ENCODE measurements at places on chromosomes 12 and 14. TPM values are rescaled to one million over a fixed set of nuclear protein-coding genes. Genes with fewer than 3 reads are reported as not detected.

Gene USP15
- total RNA-seq = 49.5 TPM

Gene ERBB3
- 39.7 TPM for total RNA-seq

Gene CLEC2D
- 1.9 TPM for total RNA-seq

Gene TUNAR
- not detected for total RNA-seq

Gene C12orf57
- 202 TPM for total RNA-seq

Gene TNFRSF1A
- total RNA-seq = 129 TPM

Gene PRR4
- total RNA-seq = 2.2 TPM

Gene ACOT4
- not detected for total RNA-seq

Gene KITLG
- 570 TPM for total RNA-seq

Gene ATF1
- total RNA-seq = 48.8 TPM

- no peak for DNase-seq
- H3K27ac ChIP-seq = no peak overlapping the region
- H3K4me1 ChIP-seq = no peaks in the 10 kb centered on the region
- H3K4me3 ChIP-seq = no peak overlapping the region
- H3K27me3 ChIP-seq = no peaks in the 10 kb centered on the region
- no peaks in the 10 kb centered on the region for H3K36me3 ChIP-seq
Measured at GRCh38 chr12:116695464-116695725, 42.5 kb downstream of the SPRING1 start.

DNA sequence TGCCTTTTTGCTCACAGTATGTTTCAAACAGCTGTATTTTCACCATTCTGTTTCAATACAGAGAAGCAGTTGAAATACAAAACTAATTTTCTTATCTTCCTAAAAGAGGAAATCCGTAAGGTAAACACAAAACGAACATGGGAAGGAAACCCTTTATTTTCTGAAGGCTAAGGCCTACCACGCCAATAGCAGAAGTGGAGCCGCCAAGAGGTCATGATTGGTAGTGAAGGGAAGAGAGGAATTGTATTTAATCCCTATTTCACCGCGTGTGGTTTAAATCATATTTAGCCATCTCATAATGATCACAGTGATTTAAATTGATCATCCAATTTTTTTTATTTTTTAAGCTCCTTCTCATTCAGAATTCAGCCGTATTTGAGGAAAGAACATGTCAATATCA, 398.2 kb downstream of the PRKD1 start:
- H3K27me3 ChIP-seq = no peaks in the 10 kb centered on the region
- DNase-seq = no peak
- no peak overlapping the region for H3K27ac ChIP-seq
- no peaks in the 10 kb centered on the region for H3K4me1 ChIP-seq
- H3K36me3 ChIP-seq = no peaks in the 10 kb centered on the region

- no peak overlapping the region for H3K4me3 ChIP-seq
- H3K27ac ChIP-seq = no peak overlapping the region
- H3K4me1 ChIP-seq = no peaks in the 10 kb centered on the region
- H3K27me3 ChIP-seq = no peaks in the 10 kb centered on the region
Measured at GRCh38 chr12:104434129-104434528, 22.6 kb upstream of the CHST11 start.

DNA sequence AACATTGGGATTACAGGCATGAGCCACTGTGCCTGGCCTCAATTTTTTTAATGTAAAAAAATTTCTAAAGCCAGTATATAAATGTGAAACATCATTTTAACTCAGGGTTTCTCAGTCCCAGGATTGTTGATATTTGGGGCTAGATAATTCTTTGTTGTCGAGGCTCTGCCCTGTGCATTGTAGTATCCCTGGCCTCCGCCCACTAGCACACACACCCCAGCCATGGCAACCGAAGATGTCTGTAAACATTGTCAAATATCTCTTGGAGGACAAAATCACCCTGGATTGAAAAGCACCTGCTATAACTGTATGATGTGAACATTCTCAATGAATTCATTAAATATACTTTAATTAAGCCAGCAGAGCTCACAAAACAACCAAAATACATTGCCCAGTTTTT, 8.4 kb upstream of the CIT start:
- no peak overlapping the region for H3K4me3 ChIP-seq
- no peaks in the 10 kb centered on the region for H3K36me3 ChIP-seq
- no peak for DNase-seq

GRCh38 chr12:108696111-108696995, 35.0 kb downstream of the CORO1C start:
- no peaks in the 10 kb centered on the region for H3K27me3 ChIP-seq
- H3K4me3 ChIP-seq = no peak overlapping the region
- peaks cover 19% of the 10 kb centered on the region for H3K36me3 ChIP-seq
- H3K27ac ChIP-seq = no peak overlapping the region
- H3K4me1 ChIP-seq = peaks cover 11% of the 10 kb centered on the region
- no peak for DNase-seq

GRCh38 chr14:103653805-103654204, 24.8 kb downstream of the KLC1 start:
- no peak overlapping the region for H3K27ac ChIP-seq
- peaks cover 23% of the 10 kb centered on the region for H3K36me3 ChIP-seq
- H3K4me3 ChIP-seq = no peak overlapping the region
- H3K4me1 ChIP-seq = no peaks in the 10 kb centered on the region
- DNase-seq = no peak
- no peaks in the 10 kb centered on the region for H3K27me3 ChIP-seq

- H3K4me3 ChIP-seq = no peak overlapping the region
- no peaks in the 10 kb centered on the region for H3K27me3 ChIP-seq
- no peak for DNase-seq
- no peaks in the 10 kb centered on the region for H3K4me1 ChIP-seq
Measured at GRCh38 chr14:52988139-52988538, 37.3 kb upstream of the FERMT2 start.

DNA sequence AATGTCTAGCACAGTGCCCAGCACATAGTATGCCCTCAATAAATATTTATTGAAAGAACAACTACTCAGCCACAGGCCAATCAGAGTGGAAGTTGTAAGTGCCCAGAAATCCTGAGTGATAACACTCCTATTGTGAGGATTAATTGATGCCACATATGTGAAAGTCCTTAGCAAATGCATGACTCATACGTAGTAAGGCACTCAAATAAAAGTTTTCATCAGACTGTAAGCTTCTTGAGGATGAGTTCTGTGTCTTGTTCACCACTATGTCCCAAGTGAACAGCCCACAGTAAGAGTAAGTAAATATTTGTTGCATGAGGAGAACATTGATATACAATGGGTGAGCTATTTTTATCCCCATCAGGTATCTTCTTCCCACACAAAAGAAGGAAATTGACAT, 24.7 kb upstream of the ANO6 start:
- no peak for DNase-seq
- H3K4me1 ChIP-seq = peaks cover 28% of the 10 kb centered on the region
- no peak overlapping the region for H3K27ac ChIP-seq
- H3K36me3 ChIP-seq = no peaks in the 10 kb centered on the region

DNA sequence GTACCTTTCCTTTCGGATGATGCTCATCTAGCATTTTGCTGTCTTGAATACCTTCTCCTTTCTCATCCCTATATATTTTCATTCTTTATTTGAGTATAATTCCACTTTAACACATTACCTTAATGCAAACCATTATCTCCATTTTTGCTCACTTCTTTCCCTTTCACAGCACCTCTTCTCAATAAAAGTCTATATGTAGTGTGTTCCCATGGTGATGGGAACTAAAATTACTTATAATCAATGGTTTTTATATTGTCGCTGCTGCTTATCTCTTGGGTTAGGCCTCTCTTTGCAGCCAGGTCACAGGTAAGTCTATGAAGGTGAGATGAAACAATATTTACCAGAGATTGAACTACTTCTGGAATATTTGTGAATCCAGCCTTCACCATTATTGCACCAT, 121.6 kb upstream of the FGD4 start:
- DNase-seq = no peak
- no peaks in the 10 kb centered on the region for H3K4me1 ChIP-seq
- no peaks in the 10 kb centered on the region for H3K27me3 ChIP-seq
- H3K27ac ChIP-seq = no peak overlapping the region

DNA sequence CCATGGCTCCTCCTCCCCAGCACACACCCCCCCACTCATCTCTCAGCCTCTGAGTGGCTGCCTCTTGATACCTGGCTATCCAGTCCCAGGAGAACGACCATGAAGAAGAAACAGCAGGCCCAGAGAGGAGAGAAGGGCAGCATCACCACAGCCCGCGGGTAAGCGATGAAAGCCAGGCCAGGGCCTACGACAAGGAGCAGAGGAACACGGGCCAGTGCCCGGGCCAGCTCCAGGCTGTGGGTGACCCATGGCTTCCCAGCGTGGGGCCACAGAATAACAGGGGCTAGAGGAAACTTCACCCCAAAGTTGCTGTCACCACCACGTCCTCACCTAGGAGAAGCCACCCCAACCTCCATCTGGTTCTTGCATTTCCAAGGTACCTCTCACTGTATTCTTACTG, 10.4 kb upstream of the SLC6A12 start:
- H3K4me1 ChIP-seq = no peaks in the 10 kb centered on the region
- 0 out of 2 replicates have a peak, but pooled peaks cover 5% of the 10 kb centered on the region for H3K27me3 ChIP-seq
- no peak overlapping the region for H3K27ac ChIP-seq

- H3K4me1 ChIP-seq = no peaks in the 10 kb centered on the region
- H3K27me3 ChIP-seq = peaks cover 5% of the 10 kb centered on the region
- no peak overlapping the region for H3K27ac ChIP-seq
- no peak for DNase-seq
- H3K4me3 ChIP-seq = no peak overlapping the region
- no peaks in the 10 kb centered on the region for H3K36me3 ChIP-seq
Measured at GRCh38 chr14:38847161-38847560, 255.9 kb downstream of the SEC23A start.

- no peak overlapping the region for H3K27ac ChIP-seq
- H3K27me3 ChIP-seq = no peaks in the 10 kb centered on the region
- no peak for DNase-seq
- no peaks in the 10 kb centered on the region for H3K4me1 ChIP-seq
Measured at GRCh38 chr12:89151536-89151935, 200.8 kb downstream of the DUSP6 start.

- H3K27me3 ChIP-seq = no peaks in the 10 kb centered on the region
- H3K4me1 ChIP-seq = no peaks in the 10 kb centered on the region
Measured at GRCh38 chr14:74190927-74191575, 48.2 kb upstream of the VSX2 start.

DNA sequence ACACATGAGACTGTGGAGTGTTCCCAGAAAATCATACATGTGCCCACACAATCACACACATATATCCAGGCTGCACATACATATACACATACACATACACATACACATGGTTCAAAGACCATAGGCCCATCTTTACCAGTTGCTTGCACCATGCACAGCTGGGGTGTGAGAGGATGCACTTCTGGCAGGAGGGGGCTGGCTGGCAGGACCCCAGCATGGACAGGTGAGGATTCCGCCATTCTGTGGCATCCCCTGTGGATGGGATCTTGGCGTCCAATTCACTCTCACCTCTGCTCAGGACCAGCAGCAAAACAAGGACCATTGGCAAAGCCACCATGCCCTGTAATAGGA, 7.0 kb downstream of the ITGB7 start:
- H3K4me3 ChIP-seq = no peak overlapping the region
- no peaks in the 10 kb centered on the region for H3K27me3 ChIP-seq
- H3K36me3 ChIP-seq = no peaks in the 10 kb centered on the region
- peaks cover 3% of the 10 kb centered on the region for H3K4me1 ChIP-seq
- H3K27ac ChIP-seq = no peak overlapping the region

- no peak for DNase-seq
- H3K4me3 ChIP-seq = no peak overlapping the region
- no peaks in the 10 kb centered on the region for H3K36me3 ChIP-seq
Measured at GRCh38 chr14:68679746-68680467, 113.0 kb downstream of the ZFP36L1 start.

DNA sequence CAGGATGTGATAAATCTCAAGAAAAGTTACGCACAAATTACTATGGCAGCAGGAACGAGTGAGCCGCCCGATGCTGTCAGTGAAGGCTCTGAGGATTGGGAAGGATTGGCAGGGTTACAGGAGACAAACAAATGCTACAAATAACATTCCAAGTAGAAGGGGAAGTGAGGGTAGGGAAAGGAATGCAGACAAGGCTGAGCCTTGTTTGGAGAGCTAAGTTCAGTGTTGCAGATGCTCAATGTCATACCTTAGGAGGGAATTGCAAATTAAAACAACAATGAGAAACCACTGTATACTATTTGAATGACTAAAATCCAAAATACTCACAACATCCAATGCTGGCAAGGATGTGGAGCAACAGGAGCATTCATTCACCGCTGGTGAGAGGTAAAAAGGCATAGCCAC, 1.3 kb downstream of the CLEC9A start:
- H3K4me1 ChIP-seq = no peaks in the 10 kb centered on the region
- H3K27me3 ChIP-seq = no peaks in the 10 kb centered on the region
- no peaks in the 10 kb centered on the region for H3K36me3 ChIP-seq

- no peaks in the 10 kb centered on the region for H3K4me1 ChIP-seq
- no peak overlapping the region for H3K27ac ChIP-seq
- H3K36me3 ChIP-seq = no peaks in the 10 kb centered on the region
Measured at GRCh38 chr12:94173660-94174265, 25.4 kb downstream of the PLXNC1 start.

DNA sequence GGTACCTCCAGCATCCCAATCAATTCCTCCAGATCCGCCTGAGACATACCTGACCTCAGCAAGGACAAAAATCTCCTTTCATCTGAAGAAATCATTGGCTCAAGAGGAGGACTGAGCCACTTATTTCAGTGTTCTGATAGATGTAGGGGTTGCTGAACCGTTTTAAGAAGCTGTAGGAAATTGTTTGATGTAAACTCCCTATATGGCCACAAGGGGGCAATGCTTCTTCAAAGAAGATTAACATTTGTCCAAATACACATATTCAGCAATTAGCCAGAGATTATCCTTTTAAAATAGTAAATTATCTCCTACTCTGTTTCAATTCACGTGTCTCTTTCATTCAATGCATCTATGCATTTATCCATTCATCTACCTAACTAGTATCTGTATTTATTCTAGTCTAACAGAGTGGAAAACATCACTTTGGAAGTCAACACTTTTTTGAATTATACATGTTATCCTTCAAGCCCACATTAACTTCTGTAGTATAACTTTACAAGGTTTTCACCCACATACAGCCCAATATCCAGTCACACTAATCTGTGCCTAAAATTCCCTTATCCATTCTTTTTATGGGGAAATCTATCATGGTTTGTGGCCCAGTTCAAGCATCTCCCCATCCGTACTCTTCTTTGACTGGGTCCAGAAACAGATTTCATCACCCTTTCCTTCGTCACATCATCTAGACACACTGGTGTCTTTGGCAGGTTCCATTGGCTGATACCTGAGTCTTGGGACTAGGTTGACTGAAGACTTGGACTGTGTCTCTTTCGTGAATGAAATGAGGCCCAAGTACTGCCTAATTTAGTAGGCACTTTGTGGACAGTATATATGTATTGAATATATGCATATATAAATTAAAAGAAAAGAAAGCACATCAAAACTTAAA, 411.0 kb upstream of the OR4E1 start:
- no peaks in the 10 kb centered on the region for H3K36me3 ChIP-seq
- peaks cover 5% of the 10 kb centered on the region for H3K27me3 ChIP-seq
- no peaks in the 10 kb centered on the region for H3K4me1 ChIP-seq
- DNase-seq = peak; percentile 49
- H3K27ac ChIP-seq = no peak overlapping the region
- H3K4me3 ChIP-seq = no peak overlapping the region

- DNase-seq = no peak
- H3K4me3 ChIP-seq = peak overlapping the region; percentile 81
- no peak overlapping the region for H3K27ac ChIP-seq
- H3K27me3 ChIP-seq = no peaks in the 10 kb centered on the region
- H3K36me3 ChIP-seq = no peaks in the 10 kb centered on the region
- peaks cover 8% of the 10 kb centered on the region for H3K4me1 ChIP-seq
Measured at GRCh38 chr14:35807131-35807961, 1.7 kb downstream of the RALGAPA1 start.

- no peak for DNase-seq
- no peak overlapping the region for H3K4me3 ChIP-seq
- no peaks in the 10 kb centered on the region for H3K27me3 ChIP-seq
Measured at GRCh38 chr12:124530637-124531263, 36.7 kb downstream of the NCOR2 start.
